ENCODE measurements at places on chromosomes 7 and 10.

DNA sequence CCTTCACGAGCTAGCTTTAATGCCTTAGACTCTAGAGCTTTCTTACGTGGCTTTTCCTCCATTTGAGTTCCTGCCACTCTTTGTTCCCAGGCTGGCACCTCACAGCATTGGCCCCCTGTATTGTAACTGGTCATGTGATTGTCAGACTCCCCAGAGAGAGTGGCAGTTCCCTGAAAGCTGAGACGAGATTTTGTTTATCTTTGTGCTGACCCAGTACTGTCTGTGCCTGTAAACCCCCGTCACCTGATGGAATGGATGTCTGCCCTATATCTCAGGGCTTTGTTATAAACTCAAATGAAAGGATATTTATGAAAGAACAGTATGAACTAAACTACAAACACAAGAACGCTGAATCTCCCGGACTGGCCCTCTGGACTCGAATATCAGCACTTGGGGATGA lies 13.0 kb downstream of the NOBOX start:
- no peak for DNase-seq

GRCh38 chr10:116792817-116793216 lies 50.5 kb upstream of the HSPA12A start:
- no peak for DNase-seq

DNA sequence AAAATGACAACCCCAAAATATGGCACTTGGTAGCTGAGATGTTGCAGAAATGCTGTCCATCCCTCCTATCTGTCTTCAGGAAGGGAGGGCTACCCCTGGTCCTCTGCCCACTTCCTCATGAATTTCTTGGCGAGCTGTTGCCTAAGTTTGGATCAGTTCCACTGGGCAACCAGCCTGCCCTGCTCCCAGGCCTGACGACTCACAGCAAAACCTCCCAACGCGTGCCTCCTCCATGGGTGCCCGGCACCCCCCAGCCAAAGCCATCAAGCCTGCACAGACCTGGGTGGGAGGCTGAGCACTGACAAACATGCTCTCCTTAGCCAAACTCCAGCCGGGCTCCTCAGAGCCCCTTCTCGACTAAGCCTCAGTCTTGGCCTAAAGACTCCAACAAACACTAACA lies 8.9 kb downstream of the VSTM4 start:
- DNase-seq = no peak

- no peak for DNase-seq
Measured at GRCh38 chr10:43728425-43728824, 79.7 kb upstream of the ZNF32 start.

DNA sequence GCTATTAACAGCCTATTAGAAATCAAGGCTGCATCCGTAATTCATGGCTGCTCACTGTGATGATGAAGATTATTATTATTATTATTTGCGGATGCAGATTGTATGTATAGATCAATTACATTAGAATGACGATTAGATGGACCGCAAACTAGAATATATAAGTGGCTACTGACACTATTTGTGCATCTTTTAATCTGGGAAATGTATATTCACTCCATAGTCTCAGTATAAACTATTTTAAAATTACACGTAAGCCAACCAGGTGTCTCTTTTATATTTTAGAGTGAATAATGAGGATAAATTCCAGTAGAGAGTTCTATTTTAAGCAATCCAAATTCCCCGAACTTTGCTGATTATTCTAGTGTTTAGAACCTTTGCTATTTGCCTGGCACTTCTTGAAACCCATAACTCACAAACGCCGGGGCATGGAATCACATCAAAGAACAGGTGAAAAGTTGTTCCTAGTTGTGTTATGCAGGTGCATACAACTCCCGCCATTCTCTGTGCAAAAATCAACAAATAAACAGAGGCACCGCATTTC lies 509 bp upstream of the ING3 start:
- DNase-seq = no peak

- no peak for DNase-seq
Measured at GRCh38 chr7:106543221-106543757, 117.7 kb downstream of the CCDC71L start.

Data from fibroblast of skin of back (primary cell).